ENCODE measurements at places on chromosomes 11 and 22.
A peak's percentile ranks its signal among the peaks of the same experiment; 100 is the strongest.

GRCh38 chr22:40008726-40009291 is 14.1 kb downstream of the FAM83F start:
- no peak for DNase-seq

GRCh38 chr11:111538407-111539114 is 2.0 kb upstream of the LAYN start:
- DNase-seq: no peak

DNA sequence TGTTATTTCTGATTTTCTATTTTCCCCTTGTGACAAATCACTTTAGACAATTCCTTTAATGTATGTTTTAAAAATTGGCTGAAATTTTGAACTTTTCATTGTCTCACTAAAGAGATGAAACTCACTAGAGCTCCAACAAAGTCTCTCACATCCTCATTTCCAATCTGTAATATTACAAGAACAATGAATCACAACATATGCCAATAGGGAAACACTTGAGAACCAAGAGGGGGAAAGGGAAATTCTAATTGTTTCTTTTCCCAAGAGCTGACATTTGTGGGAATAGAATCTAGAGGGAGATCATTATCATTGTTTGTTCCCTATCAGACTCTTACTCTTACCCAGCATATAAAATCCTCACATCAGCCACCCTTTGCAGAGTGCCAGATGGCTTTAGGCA is 28.2 kb downstream of the OR10D3 start:
- no peak for DNase-seq

GRCh38 chr22:50258361-50259292 is 2.9 kb downstream of the MAPK12 start:
- no peak for DNase-seq

GRCh38 chr22:42637555-42637954 is 2.8 kb downstream of the ATP5MGL start:
- no peak for DNase-seq

DNA sequence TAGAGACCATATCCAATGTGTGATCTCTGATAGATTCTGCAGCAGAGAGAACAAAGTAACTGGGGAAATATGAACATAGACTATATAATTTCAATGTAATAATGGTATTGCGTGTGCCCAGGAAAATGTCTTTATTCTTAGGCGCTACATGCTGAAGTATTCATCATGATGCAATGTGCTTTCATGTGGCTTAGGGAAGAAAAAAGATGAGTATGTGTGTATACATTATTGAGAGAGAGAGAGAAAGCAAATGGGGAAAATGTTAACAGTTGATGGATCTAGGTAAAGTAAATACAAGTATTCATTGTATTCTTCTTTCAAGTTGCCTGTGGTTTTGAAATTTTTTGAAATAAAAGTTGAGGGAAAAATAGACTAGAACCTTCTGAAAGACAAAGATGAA is 10.3 kb downstream of the CADM1 start:
- no peak for DNase-seq

- no peak for DNase-seq
Measured at GRCh38 chr22:17419348-17419747, 50.1 kb downstream of the CECR2 start.

DNA sequence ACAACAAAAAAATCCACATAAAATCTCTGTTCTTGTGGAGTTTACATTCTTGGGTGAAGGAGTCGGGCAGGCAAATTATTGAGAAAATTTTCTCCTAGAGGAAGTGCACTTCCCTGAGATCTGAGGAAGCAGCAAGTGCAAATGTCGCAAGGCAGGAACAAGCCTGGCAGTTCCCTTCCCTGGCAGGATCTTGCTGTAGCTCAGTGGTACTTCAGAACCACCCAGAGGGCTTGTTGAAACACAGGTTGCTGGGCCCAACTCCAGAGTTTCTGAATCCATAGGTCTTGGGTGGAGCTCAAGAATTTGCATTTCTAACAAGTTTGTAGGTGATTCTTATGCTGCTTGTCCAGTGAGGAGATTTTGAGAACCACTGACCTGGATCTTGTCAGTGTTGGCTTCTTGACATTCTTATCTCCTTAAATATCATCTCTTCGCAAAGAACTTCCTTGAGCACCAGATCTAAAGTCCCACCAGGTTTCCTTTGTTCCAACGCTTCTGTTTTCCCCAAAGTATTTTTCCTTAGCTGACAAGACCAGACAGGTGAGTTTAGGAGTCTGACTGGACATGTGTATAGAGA is 9.6 kb downstream of the QSER1 start:
- DNase-seq: peak; percentile 21

DNA sequence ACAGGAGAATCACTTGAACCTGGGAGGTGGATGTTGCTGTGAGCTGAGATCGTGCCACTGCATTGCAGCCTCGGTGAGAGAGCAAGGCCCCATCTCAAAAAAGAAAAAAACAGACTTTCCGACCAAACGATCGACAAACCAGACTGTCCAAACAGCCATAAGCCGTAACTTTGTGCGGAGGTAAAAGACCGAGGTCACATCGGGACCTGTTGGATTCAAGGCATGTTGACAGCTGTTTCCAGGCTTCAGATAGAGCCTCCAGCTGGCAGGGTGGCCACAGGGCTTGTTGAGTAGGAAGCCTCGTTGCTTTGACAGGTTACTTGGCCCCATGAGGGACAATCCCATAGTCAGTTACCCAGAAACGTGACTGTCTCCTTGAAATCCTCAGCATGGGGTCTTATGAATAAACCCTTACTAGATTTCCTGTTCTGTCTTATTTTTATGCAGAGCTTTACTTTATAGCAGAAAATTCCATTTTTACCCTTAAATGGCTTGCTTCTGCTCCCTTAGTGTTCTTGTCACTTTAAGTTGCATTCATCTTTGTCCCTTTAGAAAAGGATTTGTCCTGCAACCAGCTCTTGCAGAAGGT is 22.3 kb downstream of the PPARA start:
- no peak for DNase-seq

All from endothelial cell (in vitro differentiated cells).